ENCODE measurements at places on chromosomes 7 and 10.

DNA sequence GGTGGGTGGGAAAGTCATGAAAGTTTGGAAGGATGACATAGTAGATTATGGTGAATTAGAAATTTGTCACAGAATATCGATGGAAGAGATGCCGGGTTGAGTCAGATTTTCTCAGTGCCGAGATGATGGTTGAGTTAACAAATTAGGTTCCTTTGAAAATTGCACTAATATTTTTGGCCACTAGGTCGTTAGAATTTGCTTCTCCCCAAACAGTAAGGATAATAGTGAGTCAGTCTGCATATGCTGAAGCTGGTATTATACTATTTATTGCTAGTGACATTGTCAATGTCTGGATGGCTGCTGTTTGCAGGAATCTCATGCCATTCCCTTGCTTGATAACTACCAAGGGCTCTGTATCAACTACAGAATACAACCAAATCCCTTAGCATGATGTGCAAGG is 37.7 kb upstream of the MINDY3 start:
- DNase-seq, result no peak

DNA sequence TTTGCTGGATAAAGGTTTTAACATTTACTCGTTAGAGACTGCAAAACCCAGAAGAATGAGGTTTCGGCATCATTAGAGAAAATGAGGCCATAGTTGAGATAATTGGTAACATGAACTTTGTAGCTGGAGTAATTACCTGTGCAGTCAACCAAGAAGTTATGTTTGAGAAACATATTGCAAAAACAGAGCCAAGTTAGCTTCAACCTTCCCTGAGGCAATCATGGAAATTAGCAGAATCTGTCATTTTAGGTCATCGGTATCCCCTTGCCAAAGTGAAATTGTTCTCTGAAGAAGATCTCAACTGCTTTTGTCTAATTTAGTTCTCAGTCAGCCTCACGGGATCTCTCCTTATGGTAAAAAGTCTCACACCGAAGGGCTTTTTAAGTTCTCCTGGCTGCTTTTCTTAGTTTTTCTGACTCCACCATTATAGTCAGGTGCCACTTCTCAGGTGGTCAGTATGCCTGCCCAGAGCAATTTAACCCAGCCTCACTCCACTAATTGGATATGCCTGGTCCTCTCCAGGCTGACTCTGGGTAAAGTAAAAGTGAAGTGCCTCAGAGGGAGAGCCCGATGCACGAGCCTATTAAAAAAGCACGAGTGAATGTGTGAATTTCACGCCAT is 52.5 kb downstream of the NRCAM start:
- DNase-seq, result no peak

- no peak for DNase-seq
Observed at GRCh38 chr10:128568990-128569945, 443.0 kb upstream of the MKI67 start.

GRCh38 chr7:4386190-4386589 is 295.9 kb upstream of the FOXK1 start:
- DNase-seq, result no peak

Measured in esophagus squamous epithelium (tissue), 5 donors.